ENCODE measurements at places on chromosomes 5 and 9.
A peak's percentile ranks its signal among the peaks of the same experiment; 100 is the strongest.

DNA sequence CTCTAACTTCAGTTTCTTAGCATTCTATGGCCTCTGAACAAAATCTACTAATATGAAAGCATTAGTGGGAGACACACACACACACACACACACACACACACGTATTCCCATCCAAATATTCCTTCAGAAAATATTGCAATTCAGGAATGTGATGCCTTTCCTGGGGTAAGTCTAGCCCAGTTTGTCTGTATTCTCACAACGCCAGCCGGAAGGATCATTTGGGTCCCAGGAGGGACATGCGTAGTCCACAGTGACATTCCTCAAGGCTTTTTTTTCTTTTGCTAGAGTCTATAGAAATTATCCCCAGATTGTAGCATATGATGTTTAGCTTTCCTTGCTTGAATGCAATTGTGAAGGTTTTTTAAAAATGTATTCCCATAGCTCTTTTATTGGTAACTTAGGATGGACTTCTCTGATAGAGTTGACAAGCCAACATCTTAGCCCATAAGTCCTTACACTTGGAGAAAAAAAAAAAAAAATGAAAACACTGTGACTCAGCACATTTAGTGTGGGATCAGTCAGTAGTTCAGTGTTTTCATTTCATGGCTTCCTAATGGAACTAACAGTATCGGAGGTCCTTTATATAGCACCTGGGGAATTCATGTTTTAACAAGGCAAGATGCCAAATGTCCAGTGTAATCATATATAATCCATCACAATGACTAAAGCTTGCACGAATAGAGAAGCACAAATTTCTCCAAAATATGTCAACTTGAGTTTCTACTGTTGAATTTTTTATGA lies 316.5 kb downstream of the DIRAS2 start:
- no peak for DNase-seq

DNA sequence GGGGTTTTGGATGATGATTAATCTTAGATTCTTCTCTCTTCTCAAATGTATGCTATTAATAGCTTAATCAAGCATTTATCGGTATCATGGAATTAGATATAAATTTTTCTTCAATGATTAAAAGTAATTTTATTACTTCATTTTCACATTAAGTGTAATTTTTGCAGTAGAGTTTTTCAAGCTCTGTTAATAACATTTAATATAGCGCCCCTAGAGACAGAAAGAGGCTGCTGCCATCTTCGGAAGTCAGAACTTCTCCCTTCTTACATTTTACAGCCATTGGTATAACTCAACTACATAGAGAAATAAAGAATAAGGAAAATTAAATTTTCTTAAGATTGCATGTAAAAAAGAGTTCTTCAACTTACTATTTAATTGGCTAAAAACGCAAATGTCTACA lies 540.3 kb downstream of the GABRG2 start:
- DNase-seq, result no peak

GRCh38 chr5:44935262-44935661 lies 126.5 kb downstream of the MRPS30 start:
- DNase-seq, result no peak

- no peak for DNase-seq
Measured at GRCh38 chr9:2967766-2968165, 123.9 kb upstream of the PUM3 start.

DNA sequence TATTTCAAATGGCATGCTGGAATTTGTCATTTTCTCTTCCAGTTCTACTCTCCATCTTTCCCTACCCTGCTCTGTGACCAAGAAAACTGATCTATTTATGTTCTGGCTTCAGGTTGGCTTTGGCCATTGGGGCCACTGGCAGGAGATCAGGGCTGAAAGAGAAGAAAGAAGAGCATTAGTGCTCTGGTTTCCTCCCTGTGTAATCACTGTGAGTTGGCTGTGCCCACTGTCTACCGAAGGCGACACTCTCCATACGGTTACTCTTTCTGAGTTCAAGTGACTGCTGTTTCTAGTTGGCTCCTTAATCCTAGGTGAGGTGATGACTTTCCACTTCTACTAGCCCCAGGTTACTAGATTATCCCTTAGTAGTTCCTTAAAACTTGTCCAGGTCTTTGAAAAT lies 372.6 kb downstream of the PRELID2 start:
- no peak for DNase-seq

- DNase-seq, result peak; percentile 35
Measured at GRCh38 chr5:119269061-119269944, 86.5 kb upstream of the TNFAIP8 start.

- DNase-seq, result no peak
Measured at GRCh38 chr9:84294241-84294950, 46.2 kb downstream of the SLC28A3 start.

GRCh38 chr5:78776637-78777036 lies 128.1 kb upstream of the LHFPL2 start:
- no peak for DNase-seq

GRCh38 chr9:129405089-129405826 lies 215.6 kb downstream of the C9orf50 start:
- DNase-seq, result no peak

GRCh38 chr5:41509399-41510175 lies 814 bp downstream of the PLCXD3 start:
- DNase-seq, result no peak

GRCh38 chr5:78420548-78420947 lies 60.1 kb downstream of the SCAMP1 start:
- DNase-seq, result no peak

DNA sequence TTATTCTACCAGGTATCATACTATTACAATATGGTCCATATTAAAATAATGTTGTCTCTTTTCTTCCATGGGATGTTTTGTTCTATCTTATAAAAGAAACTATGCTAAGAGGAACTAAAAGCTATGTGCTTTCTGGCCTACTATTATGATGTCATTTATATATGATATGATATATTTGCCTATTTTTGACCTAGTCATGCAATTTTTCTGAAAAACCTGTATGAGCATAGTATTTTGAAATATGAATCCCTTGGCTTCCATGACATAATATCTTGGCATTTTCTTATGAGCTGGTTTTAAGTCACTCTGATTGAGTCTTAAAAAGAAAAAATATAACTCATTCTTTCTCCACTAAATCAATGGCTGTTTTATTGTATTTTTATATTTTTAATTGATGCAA lies 60.7 kb downstream of the MAN2A1 start:
- no peak for DNase-seq

- no peak for DNase-seq
Measured at GRCh38 chr9:19127871-19128500, 694 bp upstream of the PLIN2 start.

GRCh38 chr9:69272212-69272611 lies 52.8 kb upstream of the ENTREP1 start:
- DNase-seq, result no peak

DNA sequence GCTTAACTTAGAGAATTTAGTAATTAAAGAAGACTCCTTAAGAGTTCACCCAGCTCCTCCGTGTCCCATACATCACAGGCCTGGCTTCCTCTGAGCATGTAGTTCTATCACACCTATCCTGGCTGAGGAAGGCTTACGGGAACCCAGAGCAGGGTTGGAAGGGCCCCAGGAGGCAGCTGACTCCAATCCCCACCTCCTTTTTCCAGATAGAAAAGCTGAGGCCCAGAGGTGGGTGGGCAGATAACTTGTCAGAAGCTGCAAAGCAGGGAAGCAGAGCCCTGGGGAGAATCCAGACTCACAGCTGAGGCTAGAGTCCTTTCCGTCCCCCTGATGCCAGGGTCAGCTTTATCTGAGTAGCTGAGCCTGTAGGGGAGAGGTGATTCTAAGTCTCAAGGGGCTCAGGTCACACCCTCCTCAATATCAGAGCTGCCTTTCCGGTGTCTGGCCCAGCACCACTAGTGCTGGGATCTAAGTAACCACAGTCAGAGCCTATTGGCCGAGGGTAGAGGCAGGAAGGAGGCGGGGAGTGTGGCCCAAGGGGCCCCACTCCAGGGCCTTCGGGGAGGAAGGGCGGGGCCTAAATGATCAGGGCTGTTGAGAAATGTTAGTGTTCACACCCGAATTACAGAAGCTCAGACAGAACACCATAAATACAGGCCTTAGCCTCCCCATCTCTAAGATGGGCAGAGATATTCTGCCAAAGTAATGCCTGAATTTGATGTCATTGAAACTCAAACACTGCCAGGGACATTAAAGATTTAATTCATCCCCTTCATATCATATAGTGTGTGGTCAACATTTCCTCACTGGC lies 9.9 kb downstream of the CCDC69 start:
- peak; percentile 10 for DNase-seq

GRCh38 chr9:21833090-21833801 lies 30.8 kb downstream of the MTAP start:
- DNase-seq, result no peak

GRCh38 chr5:126106029-126106428 lies 317.2 kb upstream of the GRAMD2B start:
- no peak for DNase-seq

- DNase-seq, result no peak
Measured at GRCh38 chr5:180171568-180172094, 37.4 kb downstream of the RASGEF1C start.

GRCh38 chr5:154740483-154740882 lies 14.7 kb upstream of the LARP1 start:
- no peak for DNase-seq

DNA sequence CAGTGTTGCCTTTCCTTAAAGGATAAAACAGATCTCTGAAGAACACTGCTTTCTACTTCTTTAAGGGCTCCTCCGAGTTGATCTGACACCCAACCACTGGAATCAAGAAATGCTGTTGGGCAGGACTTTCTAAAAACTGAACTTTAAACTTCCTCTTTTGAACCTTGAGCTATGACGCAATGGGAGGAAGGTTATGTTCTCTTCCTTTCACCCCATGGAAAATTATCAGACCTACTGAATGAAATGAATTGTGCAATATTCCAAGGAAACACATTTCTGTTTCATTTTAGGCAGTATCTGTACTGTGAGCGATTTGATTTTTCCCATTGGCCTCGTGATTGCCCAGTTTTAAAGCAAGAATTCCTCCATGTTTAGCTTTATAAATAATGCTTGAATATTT lies 206.0 kb upstream of the PRR16 start:
- no peak for DNase-seq

- DNase-seq, result no peak
Measured at GRCh38 chr5:163535290-163535689, 29.9 kb downstream of the MAT2B start.

- DNase-seq, result no peak
Measured at GRCh38 chr9:111979561-111979960, 82.9 kb downstream of the UGCG start.

- no peak for DNase-seq
Measured at GRCh38 chr5:162217037-162217436, 149.5 kb downstream of the GABRG2 start.

DNA sequence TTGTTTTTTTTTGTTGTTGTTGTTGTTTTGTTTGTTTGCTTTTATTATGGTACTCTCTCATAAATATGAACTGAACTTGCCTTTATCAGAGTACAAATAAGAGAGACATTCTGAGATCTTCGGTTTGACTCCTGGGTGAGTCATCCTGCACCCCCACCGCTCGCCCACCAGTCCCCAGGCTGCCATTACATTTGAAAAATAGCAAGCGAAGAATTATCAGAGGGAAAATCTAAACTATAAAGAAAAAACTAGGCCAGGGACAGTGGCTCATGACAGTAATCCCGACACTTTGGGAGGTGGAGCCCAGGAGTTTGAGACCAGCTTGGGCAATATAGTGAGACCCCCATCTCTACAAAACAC lies 122.1 kb upstream of the MAP3K1 start:
- no peak for DNase-seq

DNA sequence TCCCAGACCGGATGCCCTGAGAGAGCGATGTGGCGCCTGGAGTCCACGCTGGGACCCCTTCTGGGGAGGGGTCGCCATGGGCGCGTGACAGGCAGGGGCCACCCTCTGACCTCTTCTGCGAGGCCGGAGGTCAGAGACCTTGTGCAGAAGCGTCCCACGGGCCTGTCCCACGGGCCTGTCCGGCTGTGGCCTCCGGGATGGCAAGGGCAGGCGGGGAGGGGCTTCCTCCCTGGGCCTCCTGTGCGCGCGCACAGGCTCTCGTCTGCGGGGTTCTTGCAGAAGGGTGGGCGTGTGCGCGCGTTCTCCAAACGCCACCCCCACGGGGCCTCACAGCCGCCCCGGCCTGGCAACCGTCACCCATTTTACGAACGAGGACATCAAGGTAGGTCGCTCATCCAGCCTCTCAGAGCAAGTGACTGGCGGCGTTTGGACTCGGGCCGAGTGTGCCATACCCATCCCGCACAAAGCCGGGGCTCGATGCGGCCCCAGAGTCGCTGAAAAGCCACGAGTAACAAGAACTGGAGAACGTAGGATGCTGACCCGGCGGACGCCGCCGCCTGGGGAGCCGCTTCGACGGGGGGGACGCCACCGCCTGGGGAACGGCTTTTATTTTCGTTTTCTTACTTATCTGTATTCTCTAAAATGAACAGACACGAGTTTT lies 897 bp downstream of the AHRR start:
- DNase-seq, result no peak

DNA sequence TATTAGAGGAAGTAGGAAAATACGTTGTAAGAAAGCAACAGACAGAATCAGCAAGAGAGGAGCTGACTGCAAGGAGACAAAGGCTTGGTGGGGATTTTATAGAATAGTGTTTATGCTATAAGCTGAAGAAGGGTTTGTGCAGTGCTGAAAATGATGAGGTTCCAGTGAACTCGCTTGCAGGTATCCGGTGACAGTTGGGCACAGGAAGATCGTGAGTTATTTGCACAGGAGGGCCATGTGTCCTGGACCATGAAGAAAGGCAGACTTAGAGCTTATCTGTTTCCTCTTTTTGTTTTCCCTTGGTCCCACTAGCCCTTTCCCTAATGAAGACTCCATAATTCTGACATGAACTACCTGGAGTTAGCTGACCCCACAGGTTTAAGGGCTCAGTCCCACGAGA lies 61.4 kb downstream of the NXNL2 start:
- DNase-seq, result no peak

- no peak for DNase-seq
Measured at GRCh38 chr5:67211926-67212325, 15.3 kb upstream of the CD180 start.

DNA sequence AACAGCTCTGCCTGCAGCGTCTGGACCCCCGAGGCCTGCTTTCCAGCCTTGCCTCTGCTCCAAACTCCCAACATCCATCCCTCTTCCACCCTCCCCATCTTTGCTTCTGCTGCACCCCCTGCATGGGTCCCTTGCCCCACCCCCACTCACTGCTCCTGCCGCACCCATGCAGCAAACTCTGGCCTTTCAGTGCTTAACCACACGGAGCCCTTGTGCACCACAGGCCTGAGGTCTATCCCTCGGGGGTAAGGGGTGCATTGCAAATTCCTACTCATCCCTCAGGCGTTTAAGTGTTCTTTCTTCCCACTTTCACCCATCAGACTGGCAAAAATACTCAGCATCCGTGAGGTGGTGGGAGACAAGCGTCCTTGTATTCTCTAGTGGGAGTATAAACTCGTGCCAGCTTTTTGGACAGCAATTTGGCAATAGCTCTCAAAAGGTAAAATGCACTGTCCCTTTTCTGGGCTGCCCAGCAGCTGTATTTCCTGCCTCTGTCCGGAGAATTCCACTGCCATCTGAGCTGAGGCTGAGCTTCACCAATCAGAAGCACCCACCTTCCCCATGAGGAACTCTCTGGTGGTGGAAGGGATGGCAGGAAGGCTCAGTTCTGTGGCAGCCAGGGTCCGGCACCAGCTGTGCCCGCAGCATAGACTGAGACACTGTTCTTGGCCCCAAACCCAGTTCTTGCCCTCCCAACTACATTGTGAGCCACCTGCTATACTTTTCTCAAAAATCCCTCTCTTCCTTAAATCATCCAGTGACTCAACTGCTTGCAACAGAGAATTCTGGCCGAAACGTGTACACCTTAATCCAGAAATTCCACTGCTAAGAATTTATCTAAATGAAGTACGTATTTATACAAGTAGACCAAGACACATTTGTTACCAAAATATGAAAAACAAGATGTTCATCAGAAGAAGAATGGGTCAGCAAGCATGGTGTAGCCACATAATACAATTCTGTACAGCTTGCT lies 15.0 kb downstream of the PSMB7 start:
- no peak for DNase-seq

Data from spinal cord (tissue), 10 donors.